ENCODE measurements at places on chromosomes 7 and 10.

DNA sequence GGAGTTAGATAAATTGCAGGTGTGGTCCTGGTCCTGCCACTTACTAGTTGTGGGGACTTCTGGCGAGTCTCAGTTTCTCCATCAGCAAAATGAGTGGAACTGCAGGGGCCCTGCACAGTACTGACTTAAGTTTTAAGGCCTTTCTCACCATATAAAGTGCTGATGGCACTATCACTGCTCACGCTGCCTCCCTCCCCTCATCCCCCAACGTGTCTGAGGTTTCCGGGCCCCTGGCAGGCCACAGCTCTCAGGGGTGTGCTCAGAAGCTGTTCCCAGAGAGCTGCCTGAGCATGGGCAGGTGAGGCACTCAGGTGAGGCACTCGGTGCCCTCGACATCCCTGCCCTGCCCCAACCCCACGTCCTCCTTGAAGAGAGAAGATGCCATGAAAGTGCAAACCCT lies 74.2 kb downstream of the VOPP1 start:
- DNase-seq = no peak

GRCh38 chr7:82975811-82976468 lies 186.7 kb downstream of the PCLO start:
- no peak for DNase-seq

GRCh38 chr7:130941322-130942210 lies 207.6 kb upstream of the KLF14 start:
- no peak for DNase-seq

GRCh38 chr10:96890580-96890979 lies 58.5 kb downstream of the LCOR start:
- no peak for DNase-seq

- no peak for DNase-seq
Measured at GRCh38 chr7:37439653-37440026, 9.0 kb downstream of the ELMO1 start.

- DNase-seq = no peak
Measured at GRCh38 chr10:78700413-78700812, 368.4 kb upstream of the ZMIZ1 start.

- DNase-seq = no peak
Measured at GRCh38 chr10:61890881-61891409, 10.6 kb upstream of the ARID5B start.

GRCh38 chr7:157668221-157668883 lies 331.5 kb downstream of the DNAJB6 start:
- DNase-seq = no peak

DNA sequence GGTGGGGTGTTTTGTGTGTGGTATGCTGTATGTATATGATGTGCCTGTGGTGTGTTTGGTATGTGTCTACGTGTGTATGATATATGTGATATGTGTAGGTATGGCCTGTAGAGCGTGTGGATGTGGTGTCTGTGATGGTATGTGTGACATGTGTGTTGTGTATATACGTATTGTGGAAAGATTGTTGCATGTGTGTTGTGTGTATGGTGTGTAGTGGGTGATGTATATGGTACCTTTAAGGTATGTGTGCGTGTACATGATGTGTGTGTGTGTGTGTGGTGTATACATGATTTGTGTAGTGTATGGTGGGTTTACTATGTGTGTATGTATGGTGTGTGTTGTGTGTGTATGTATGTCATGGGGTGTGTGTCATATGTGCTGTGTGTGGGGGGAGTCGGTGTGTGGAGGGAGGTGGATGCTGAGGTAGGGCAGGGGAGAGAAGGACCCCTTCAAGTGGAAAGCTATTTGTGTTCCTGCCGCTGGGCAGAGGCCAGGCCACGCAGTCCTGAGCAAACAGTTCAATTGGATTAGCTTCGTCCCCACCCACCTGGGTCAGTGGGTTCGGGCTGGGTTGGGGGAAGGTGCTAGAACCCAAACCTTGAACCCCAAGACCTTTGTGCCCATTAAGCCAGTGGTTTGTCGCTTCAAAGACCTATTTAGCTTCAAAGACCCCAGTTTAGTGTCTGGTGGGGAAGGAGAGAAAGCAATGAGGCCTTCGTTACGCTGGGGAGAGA lies 1.9 kb upstream of the TRPV6 start:
- no peak for DNase-seq

DNA sequence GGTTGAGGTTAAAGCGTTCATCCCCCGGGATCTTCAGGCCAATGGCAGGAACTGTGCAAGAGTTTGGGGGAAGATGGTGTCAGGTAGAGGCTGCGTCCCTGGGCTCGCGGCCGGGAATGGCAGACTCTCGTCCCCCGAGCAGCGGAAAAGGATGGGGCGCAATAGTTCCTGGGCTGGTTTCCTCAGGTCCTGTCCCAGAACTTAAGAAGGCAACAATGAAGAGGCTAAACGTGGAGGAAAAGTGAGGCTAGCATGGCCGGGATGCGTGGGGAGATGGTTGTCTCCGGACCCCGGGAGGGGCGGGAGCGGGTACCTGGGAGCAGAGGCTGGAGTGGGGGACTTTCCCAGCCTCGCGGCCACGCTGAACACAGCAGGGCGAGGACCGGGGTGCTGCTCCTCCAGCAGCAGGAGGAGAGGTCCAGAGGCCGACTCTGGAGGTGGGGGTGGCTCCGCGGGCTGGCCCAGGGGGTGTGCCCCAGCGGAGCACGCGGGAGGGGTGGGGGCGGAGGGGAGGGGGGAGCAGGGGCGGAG lies 882 bp downstream of the IRF5 start:
- DNase-seq = no peak

- DNase-seq = no peak
Measured at GRCh38 chr7:16129431-16130110, 291.8 kb downstream of the CRPPA start.

GRCh38 chr7:111836592-111836991 lies 274.3 kb upstream of the IMMP2L start:
- no peak for DNase-seq

DNA sequence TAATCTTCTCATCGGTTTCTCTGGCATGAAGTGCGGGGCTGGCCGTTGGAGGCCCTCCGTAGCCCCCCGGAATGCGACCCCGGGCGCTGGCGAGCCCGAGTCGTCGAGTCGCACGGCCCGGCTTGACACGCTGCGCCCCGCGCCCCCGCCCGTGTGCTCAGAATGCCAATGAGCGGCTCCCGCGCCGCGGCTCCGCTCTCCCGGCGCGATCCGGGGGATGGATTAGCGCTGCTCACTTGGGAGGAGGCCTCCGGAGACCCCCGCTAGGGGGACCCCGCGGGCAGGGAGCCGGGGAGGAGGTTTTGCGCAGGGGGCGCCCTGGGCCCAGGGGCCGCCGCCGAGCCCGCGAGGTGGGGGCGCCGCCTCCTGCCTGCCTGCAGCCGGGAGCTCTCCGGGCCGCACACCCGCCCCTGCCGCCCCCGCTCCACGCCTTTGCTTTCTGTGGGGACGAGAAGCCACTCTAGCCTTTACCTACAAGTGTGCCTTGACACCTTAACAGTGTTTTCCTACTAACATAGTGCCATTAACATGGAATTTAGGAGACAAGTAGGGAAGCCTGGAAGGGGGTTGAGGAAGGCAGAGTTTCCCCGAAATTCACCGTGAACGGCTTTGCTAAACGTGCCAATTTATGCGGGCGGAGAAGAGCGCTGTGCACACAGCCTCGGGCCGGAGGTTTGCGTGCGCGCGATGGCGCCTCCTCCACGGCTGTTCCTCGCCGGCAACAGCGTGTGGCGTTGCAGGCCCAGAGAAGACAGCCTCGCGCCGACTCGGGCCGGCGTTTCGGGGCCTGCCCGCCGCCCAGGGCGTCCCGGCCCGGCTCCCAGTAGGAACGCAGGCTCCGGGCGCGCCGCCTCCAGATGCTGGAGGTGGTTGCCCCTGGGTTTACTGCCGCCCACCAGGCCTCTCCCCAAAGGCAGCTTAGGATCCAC lies 7.1 kb downstream of the SHH start:
- no peak for DNase-seq

GRCh38 chr7:158166386-158167340 lies 421.0 kb downstream of the PTPRN2 start:
- DNase-seq = no peak

DNA sequence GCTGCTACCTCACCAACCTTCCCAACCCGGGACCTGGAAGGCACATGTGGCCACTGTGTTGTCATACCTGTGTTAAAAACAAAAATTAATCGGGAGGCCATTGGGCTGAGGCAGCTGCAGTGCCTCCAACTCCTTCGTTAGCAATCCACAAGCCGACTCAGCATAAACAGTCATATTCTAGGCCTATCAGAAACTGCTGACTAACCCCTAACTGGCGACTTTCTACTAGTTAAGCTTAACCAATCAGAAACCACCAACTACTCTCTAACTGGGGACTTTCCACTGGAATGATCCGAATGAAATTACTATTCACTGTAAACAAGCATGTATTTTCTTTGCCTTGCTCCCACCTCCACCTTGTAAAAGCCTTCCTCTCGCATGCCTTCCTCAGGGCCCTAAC lies 14.1 kb upstream of the TMEM72 start:
- no peak for DNase-seq

- DNase-seq = peak; percentile 10
Measured at GRCh38 chr10:131204406-131205152, 106.9 kb downstream of the TCERG1L start.

Measured in H1 (cell line).